ENCODE measurements at places on chromosomes 5 and 9.

- no peak for DNase-seq
These were observed 205.1 kb downstream of the ADAMTSL1 start for GRCh38 chr9:18678821-18679590.

GRCh38 chr5:77180167-77181081 lies 30.1 kb upstream of the PDE8B start:
- DNase-seq = peak; percentile 41

- DNase-seq = no peak
These were observed 10.9 kb upstream of the IL3 start for GRCh38 chr5:132049559-132049958.

- no peak for DNase-seq
These were observed 186.7 kb upstream of the DAPK1 start for GRCh38 chr9:87310827-87311523.

DNA sequence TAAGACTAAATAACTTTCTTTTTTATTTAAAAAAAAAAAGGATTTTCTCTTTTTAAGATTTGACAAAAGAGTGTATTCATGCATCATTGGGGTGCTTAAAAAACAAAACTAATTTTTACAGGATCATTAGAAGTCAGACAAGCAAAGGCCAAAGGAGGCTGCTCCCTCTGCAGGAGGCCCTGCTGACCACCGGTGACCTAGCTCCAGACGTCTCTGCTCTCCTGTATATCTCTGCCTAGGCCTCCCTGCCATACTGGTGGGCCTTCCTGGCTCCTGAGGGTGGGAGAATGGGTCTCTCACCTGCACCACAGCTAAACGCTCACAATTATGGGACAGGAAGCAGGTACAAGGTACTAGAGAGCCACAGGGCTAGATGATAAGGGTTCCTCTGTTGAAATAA lies 36.6 kb downstream of the CSF2 start:
- DNase-seq = no peak

- no peak for DNase-seq
These were observed 53.5 kb upstream of the GRIN3A start for GRCh38 chr9:101791938-101792337.

DNA sequence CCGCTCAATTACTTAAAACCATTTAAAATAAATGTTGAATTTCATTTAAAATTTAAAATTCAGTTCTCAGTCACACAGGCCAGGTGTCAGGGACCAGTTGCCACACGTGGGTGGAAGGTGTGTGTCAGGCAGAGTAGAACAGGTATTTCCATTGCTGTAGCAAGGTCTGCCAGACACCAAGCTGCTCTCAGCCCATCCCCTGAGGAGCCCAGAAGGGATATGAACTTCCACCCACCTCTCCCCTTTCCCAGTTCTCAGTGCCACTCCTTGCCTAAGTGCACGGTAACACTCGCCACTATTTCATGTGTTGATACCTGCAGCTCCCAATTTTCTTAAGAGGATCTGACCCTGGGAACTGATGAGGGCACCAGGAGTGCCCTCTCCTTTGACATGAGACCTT lies 12.7 kb downstream of the SYK start:
- no peak for DNase-seq

DNA sequence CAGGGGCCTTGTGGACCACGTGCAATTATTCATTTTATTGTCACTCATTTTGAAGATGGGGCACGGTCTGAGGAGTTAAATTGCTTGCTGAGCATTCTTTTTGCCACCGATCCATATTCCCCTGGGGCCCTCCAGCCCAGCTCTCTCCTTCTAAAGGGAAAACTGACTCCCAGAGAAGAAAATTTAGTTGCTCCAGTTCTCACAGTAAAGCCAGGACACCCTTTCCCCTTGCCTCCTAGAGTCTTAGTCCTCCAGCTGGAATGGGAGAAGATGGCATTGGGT lies 1.0 kb upstream of the PANK3 start:
- no peak for DNase-seq

- no peak for DNase-seq
These were observed 18.7 kb downstream of the C5orf58 start for GRCh38 chr5:170251462-170251861.

GRCh38 chr5:103411711-103412110 lies 150.9 kb downstream of the NUDT12 start:
- DNase-seq = no peak

GRCh38 chr9:124452326-124452725 lies 2.1 kb downstream of the ADGRD2 start:
- no peak for DNase-seq

GRCh38 chr9:120926397-120926928 lies at the start of gene TRAF1:
TRAF1 (minus strand) TSS chr9:120926796; CDS start chr9:120926075, 721 bp downstream.
- no peak for DNase-seq

- no peak for DNase-seq
These were observed 208.8 kb upstream of the TARS1 start for GRCh38 chr5:33231935-33232334.

DNA sequence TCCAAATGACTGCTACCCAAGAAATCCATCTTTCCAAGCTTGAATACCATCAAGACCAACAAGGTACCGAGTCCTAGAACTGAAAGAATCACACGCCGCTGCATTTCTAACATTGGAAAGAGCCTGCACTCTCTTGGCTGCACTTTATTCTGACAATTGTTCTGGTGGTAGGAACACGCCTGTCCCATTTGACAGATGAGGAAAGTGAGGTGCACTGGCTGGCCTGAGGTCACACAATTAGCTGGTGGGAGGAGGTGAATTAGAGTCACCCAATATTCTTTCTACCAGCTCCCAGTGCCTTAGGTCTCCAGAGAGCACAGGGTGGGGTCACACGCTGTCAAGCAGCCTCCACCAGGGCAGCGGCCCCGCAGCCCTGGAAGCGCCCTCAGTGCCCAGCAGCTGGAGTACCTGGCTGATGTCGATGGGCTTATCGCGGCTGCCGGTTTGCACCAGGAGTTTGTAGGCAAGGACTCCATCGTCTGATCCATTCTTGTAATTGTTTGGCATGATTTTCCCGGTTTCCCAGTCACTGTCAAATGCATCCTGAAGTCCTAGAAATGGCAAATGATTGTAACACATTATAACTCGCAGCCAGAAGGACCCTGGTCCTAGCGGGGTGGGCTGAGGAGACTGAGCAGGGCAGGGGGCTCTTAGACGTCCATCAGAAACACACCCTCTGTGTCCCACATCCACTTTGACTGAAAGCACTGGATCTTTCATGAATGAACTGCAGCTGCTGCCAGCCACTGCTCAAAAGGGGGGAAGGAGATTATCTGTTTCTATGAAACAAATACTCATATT lies 55.1 kb downstream of the PTCH1 start:
- no peak for DNase-seq

DNA sequence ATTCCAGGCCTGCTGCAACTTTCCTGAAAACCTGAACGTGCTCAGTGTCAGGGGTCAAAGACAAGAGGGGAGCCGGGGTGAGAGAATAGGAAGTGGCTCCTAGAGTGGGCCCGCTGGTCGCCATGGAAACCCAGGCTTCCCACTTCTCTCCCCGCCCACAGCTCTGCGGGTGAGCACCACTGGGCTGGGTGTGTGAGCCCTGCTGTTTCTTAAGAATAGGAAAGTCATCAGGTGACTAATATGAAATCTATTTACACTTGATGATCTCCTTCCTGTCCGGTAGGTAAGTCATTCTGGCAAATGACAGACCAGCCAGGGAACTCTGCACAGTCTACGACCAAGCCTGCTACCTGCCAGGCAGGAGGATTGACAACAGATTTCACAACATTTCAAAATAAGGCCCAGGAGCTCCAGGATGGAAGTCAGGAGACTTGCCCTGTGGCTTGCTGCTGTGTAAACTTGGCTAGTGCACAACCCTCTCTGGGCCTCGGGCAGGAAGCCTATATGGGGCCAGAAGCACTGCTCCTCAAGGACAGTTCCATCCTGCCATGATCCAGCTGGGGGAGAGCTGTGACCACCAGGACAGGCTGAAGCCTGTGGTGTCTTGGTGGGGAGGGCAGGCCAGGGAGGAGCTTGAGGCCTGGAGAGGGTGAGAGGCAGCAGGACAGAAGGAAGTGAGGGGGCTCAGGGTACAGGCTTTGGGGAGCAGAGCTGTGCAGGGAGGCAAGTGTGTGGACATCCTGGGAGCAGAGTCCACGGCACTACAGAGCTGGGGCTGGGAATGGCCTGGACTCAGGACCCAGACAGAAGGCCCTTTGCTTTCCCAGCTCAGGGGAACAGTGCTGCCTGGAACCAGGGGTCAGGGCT lies 60.6 kb downstream of the SHB start:
- peak; percentile 56 for DNase-seq

- DNase-seq = no peak
These were observed 1939.8 kb downstream of the EFNA5 start for GRCh38 chr5:105730982-105731381.

Measured in left ventricle myocardium superior (tissue), 1 donor.